ENCODE measurements at places on chromosomes 2 and 18. TPM values are rescaled to one million over a fixed set of nuclear protein-coding genes. Genes with fewer than 3 reads are reported as not detected.

Gene GYPC
- 28.1 TPM for total RNA-seq

Gene IL18RAP
- not detected for total RNA-seq

Gene CTAGE1
- total RNA-seq = not detected

Gene CDH20
- 0.16 TPM for total RNA-seq

Gene SUPT7L
- total RNA-seq = 23.8 TPM

Gene LYPD6B
- 1.6 TPM for total RNA-seq

Gene MYCN
- 77.5 TPM for total RNA-seq

Gene FSHR
- total RNA-seq = not detected

Gene GFPT1
- 75.5 TPM for total RNA-seq

Gene FSIP2
- total RNA-seq = 1.9 TPM

Gene GPR35
- total RNA-seq = 0.22 TPM

Gene ALPP
- 0.20 TPM for total RNA-seq

Gene SNORC
- total RNA-seq = 3.4 TPM

Gene ABHD1
- total RNA-seq = 0.62 TPM

DNA sequence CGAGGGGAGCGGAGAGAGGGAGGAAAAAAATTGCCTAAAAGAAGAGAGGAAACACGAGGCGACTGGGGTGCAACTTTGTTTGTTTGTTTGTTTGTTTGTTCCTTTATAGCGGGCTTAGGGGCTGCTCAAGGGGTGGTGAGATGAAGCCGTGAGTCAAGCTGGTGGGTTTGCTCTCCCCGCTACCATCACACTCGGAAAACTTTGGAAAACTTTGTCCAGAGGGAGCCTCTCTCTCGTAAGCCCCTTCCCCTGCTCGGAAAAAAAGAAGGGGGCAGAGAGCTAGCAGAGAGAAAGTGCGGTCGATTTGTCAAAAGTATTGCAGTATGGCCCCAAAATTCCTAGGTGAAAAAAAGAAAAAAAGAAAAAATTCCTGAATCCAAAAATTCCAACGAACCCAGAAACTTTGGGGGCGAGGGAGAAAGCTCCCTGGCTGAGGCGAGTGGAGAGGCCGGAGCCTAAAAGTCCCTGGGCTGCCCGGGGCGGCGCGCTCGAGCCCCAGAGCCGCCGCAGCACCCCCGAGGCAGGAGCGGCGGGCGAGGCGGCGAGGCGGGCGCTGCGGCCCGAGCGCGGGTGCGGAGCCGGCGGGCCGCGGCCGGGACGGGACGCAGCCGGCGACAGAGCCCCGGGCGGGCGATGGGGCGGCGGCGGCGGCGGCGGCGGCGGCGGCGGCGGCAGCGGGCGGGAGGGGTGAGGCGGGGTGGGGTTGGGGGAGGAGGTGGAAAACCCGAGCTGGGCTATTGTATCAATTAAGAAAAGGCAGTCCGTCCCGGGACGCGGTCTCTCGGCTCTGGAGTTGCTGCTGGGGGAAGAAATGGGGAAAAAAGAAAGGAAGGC, 558 bp upstream of the CYP26B1 start:
- peaks cover 36% of the 10 kb centered on the region for H3K4me1 ChIP-seq
- peak; percentile 25 for DNase-seq
- H3K27ac ChIP-seq = no peak overlapping the region
- H3K36me3 ChIP-seq = no peaks in the 10 kb centered on the region

- no peaks in the 10 kb centered on the region for H3K27me3 ChIP-seq
- H3K4me1 ChIP-seq = no peaks in the 10 kb centered on the region
Observed at GRCh38 chr18:33697498-33697897, 119.5 kb downstream of the ASXL3 start.

DNA sequence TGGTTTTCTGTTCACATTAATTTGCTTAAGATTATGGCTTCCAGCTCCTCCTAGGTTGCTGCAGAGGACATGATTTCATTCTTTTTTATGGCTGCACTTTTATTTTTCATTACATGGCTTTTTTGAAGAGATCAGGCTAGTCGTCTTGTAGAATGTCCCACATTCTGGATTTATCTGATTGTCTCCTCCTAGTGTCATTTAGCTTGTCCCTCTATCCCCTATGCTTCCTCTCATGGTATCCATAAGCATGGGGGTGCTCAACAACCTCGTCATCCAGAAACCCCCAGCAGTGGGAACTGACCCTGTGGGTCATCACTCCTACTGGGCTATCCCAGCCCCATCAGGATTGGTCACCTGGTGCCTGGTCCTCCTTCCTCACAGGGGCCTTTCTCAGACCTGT, 49.6 kb downstream of the SERTAD2 start:
- peaks cover 13% of the 10 kb centered on the region for H3K27me3 ChIP-seq
- no peak overlapping the region for H3K27ac ChIP-seq
- no peak for DNase-seq
- H3K4me3 ChIP-seq = no peak overlapping the region
- H3K4me1 ChIP-seq = peaks cover 4% of the 10 kb centered on the region

- no peaks in the 10 kb centered on the region for H3K4me1 ChIP-seq
- no peaks in the 10 kb centered on the region for H3K27me3 ChIP-seq
- no peak overlapping the region for H3K27ac ChIP-seq
- DNase-seq = no peak
- peaks cover 13% of the 10 kb centered on the region for H3K36me3 ChIP-seq
Observed at GRCh38 chr2:19158211-19158610, 200.2 kb downstream of the OSR1 start.

DNA sequence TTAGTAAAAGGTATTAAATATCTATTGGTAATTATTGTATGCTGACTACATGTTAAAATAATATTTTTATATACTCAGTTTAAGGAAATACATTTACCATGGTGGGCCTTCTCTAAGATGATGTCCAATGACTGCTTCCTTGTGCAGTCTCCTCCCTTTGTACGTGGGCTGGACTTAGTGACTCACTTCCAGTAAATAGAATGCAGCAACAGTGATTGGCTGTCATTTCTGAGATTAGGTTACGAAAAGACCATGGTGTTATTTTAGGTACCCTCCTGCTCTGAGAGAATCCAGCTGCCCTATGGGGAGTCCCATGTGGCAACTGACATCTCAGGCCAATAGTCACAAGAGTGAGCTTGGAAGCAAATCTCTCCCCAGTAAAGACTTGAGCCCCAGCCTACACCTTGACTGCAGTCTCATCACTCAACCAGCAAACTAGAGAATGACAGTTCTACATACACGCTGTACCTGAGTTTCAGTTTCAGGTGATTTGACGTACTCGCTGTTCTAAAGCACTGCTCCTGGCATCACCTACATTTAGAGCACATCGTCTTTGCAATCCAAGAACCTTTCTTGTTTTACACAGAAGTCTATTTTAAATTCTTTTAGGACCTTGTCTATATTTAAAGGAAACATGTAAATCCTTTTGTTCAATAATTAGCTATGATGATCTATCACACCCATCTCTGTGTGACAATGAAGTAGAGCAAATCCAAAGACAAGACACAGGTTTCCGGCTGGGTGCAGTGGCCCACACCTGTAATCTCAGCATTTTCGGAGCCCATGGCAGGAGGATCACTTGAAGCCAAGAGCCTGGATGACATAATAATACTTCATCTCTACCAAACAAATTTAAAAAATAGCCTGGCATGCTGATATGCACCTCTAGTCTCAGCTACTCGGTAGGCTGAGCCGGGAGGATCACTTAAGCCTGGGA, 87.2 kb downstream of the COBLL1 start:
- no peaks in the 10 kb centered on the region for H3K27me3 ChIP-seq
- no peaks in the 10 kb centered on the region for H3K36me3 ChIP-seq
- DNase-seq = no peak
- H3K4me3 ChIP-seq = no peak overlapping the region
- no peaks in the 10 kb centered on the region for H3K4me1 ChIP-seq

- DNase-seq = no peak
- no peaks in the 10 kb centered on the region for H3K36me3 ChIP-seq
- H3K27ac ChIP-seq = no peak overlapping the region
- no peaks in the 10 kb centered on the region for H3K27me3 ChIP-seq
Observed at GRCh38 chr2:38791744-38792143, 13.7 kb downstream of the GEMIN6 start.

- H3K27ac ChIP-seq = peak overlapping the region; percentile 87
- H3K36me3 ChIP-seq = peaks cover 13% of the 10 kb centered on the region
- no peaks in the 10 kb centered on the region for H3K27me3 ChIP-seq
- peaks cover 49% of the 10 kb centered on the region for H3K4me1 ChIP-seq
- H3K4me3 ChIP-seq = peak overlapping the region; percentile 11
Observed at GRCh38 chr18:2981212-2981728, 31.7 kb downstream of the LPIN2 start.

DNA sequence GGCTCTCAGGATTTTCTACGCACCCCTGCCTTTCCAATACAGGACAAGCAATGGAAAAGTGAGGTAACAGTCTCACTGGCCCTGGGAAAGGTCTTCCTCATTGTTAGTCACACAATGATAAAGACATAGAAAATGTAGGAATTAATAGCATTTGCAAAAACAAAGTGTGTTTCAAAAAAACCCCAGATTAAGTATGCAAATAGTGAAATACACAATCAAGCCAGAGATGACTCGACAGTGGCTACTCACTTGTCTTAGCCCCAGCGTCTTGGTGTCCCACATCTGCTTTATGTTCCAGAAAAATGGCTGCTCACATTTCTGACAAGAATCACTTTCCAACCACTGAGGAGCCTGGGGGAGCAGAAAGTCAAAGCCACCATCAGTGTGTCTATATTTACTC, 47.0 kb upstream of the AP1S3 start:
- DNase-seq = no peak
- 0 out of 2 replicates have a peak, but pooled peaks cover 4% of the 10 kb centered on the region for H3K4me1 ChIP-seq
- no peak overlapping the region for H3K4me3 ChIP-seq
- H3K27ac ChIP-seq = no peak overlapping the region

DNA sequence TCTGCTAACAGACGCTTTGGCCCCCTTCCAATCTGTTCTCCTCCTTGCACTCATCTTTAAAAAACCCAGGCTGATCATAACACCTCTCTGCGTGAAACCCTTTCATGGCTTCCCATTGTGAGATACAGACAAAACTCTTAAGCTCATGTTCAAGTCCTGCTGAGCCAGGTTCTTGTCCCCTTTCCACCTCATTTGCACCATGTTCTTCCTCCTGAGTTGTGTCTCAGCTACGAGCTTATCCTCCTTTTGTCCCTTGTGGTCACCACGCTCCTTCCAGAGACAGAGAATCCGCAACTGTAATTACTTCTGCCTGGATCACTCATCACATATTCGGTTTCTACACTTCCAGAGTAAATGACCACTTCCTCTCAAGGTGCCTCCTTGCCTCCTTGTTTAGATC, 238.8 kb downstream of the ACTR3 start:
- no peak for DNase-seq
- no peak overlapping the region for H3K4me3 ChIP-seq
- no peak overlapping the region for H3K27ac ChIP-seq
- H3K27me3 ChIP-seq = no peaks in the 10 kb centered on the region
- H3K4me1 ChIP-seq = peaks cover 2% of the 10 kb centered on the region

- no peak overlapping the region for H3K4me3 ChIP-seq
- H3K27me3 ChIP-seq = no peaks in the 10 kb centered on the region
- no peaks in the 10 kb centered on the region for H3K4me1 ChIP-seq
- H3K27ac ChIP-seq = peak overlapping the region; percentile 24
- DNase-seq = no peak
Observed at GRCh38 chr2:239950144-239951128, 74.7 kb downstream of the NDUFA10 start.

GRCh38 chr18:55794288-55795052, 206.5 kb upstream of the TCF4 start:
- H3K4me3 ChIP-seq = no peak overlapping the region
- no peak overlapping the region for H3K27ac ChIP-seq
- H3K27me3 ChIP-seq = no peaks in the 10 kb centered on the region
- H3K36me3 ChIP-seq = peaks cover 21% of the 10 kb centered on the region
- DNase-seq = no peak

GRCh38 chr2:145329971-145330370, 810.1 kb upstream of the ZEB2 start:
- H3K27me3 ChIP-seq = no peaks in the 10 kb centered on the region
- H3K4me3 ChIP-seq = no peak overlapping the region
- H3K27ac ChIP-seq = no peak overlapping the region
- DNase-seq = no peak
- no peaks in the 10 kb centered on the region for H3K36me3 ChIP-seq

- no peaks in the 10 kb centered on the region for H3K4me1 ChIP-seq
- H3K36me3 ChIP-seq = no peaks in the 10 kb centered on the region
- H3K4me3 ChIP-seq = no peak overlapping the region
- peak; percentile 13 for DNase-seq
- H3K27me3 ChIP-seq = no peaks in the 10 kb centered on the region
Observed at GRCh38 chr2:134375935-134376334, 122.1 kb downstream of the MGAT5 start.

GRCh38 chr2:180943275-180943674, 37.1 kb upstream of the UBE2E3 start:
- no peak overlapping the region for H3K4me3 ChIP-seq
- no peak for DNase-seq
- H3K27ac ChIP-seq = no peak overlapping the region
- H3K4me1 ChIP-seq = peaks cover 5% of the 10 kb centered on the region

DNA sequence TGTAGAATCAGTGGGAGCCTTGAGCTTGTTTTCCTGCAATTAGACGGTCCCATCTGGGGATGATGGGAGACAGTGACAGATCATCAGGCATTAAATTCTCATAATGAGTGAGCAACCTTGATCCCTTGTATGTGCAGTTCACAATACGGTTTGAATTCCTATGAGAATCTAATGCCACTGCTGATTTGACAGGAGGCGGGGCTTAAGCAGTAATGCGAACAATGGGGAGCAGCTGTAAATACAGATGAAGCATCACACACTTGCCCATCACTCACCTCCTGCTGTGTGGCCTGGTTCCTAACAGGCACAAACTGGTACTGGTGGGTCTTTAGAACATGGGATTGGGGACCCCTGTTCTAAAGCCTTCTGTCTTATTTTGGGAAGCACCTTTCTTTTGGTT, 17.9 kb upstream of the NYAP2 start:
- DNase-seq = no peak
- peaks cover 27% of the 10 kb centered on the region for H3K4me1 ChIP-seq
- H3K4me3 ChIP-seq = no peak overlapping the region
- H3K36me3 ChIP-seq = no peaks in the 10 kb centered on the region
- no peaks in the 10 kb centered on the region for H3K27me3 ChIP-seq

DNA sequence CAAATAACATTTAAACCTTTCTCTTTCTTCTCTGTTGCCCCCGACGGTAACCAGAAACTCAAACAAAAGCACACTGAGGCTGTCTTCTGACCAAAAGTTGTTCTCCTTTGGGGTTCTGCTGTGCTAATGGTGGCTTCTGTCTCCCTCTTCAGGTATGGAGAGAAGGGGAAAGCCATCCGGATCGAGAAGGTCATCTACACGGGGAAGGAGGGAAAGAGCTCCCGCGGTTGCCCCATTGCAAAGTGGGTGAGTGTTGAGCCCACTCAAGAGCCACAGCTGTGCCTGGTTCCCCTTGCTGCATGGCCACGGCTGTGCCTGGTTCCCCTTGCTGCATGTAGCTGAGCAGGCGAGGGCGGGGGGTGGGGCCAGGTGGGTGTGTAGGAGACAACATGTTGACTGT, 67.4 kb downstream of the BOLA3 start:
- no peaks in the 10 kb centered on the region for H3K4me1 ChIP-seq
- peak overlapping the region; percentile 69 for H3K27ac ChIP-seq
- no peaks in the 10 kb centered on the region for H3K27me3 ChIP-seq

GRCh38 chr18:65788373-65788772, 37.6 kb downstream of the CDH7 start:
- no peaks in the 10 kb centered on the region for H3K27me3 ChIP-seq
- H3K4me3 ChIP-seq = no peak overlapping the region

DNA sequence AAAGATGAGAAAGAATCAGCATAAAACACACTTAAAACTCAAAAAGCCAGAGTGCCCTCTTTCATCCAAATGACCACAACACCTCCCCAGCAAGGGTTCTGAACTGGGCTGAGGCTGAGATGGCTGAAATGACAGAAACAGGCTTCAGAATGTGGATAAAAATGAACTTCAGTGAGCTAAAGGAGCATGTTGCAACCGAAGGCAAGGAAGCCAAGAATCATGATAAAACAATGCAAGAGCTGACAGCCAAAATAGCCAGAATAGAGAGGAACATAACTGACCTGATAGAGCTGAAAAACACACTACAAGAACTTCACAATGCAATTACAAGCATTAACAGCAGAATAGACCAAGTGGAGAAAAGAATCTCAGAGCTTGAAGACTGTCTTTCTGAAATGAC, 12.2 kb upstream of the PSMA8 start:
- H3K4me3 ChIP-seq = no peak overlapping the region
- H3K27me3 ChIP-seq = no peaks in the 10 kb centered on the region
- no peaks in the 10 kb centered on the region for H3K4me1 ChIP-seq
- H3K27ac ChIP-seq = no peak overlapping the region

Measured in WTC11 (cell line).